ENCODE measurements at places on chromosomes 1 and 21. TPM values are rescaled to one million over a fixed set of nuclear protein-coding genes. Genes with fewer than 3 reads are reported as not detected.
A peak's percentile ranks its signal among the peaks of the same experiment; 100 is the strongest.

- DNase-seq, result no peak
Observed at GRCh38 chr1:227558732-227559262, 4.6 kb upstream of the ZNF678 start.

LMO4 gene
- 28.7 TPM for total RNA-seq

GRCh38 chr1:246579818-246580217, 13.6 kb downstream of the CNST start:
- no peak for DNase-seq

GRCh38 chr1:68745011-68745410, 248.1 kb upstream of the DEPDC1 start:
- no peak for DNase-seq

DNA sequence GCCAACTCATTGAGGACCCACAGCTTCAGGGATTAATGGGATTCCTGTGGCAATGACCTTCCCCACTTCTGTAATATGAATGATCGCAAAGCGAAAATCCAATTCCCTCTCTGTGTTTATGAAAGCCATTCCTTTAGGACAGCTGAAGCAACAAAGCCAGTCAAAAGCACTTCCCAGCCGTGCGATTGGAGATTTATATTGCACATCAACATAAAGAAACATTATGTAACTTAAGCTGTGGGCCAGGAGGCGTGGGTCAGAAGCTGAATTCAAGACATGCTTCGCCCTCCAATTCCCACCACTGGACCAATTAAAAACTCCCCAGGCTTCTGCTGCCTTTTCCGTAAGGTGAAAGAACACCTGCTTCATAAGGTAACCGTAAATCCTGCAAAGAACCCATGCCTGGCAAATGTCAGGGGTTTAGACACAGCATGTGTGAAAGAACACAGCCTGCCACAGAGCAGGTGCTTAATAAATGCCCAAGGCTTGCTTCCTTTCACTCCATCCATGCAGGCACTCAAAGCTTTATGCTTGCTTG, 138.9 kb upstream of the SOD1 start:
- DNase-seq, result no peak

- no peak for DNase-seq
Observed at GRCh38 chr1:47194311-47194710, 4.5 kb upstream of the PDZK1IP1 start.

KIF21B gene
- 0.63 TPM for total RNA-seq

SLC35F3 gene
- 9.4 TPM for total RNA-seq

DNA sequence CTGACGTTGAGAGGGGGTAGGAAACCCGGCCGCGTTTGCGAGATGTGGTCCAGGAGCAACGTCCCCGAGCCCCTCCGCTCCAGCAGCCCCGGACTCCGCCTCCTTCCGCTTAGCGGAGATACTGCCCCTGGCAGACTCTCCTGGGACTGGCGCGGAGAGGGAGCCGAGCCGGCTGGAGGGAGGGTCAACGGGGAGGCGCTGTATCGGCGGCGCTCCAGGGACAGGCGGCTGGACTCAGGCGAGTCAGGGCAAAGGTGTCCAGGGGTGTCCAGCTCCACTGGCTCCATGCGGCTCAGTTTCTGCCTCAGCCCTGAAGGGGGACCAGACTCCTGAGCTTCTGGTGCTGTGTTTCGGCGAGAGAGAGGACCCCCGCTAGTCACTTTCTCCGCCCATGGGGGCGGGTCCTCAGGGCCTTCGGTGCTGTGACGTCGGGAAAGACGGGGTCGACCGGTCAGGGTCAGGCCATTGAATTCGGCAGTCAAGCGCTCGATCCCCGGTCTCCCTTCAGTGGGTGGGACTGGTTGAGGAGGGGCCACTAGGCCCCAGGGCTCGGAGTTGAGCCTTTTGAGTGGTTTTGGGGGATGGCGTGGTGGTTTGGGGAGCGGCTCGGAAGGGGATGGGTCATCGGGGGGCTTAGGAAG, 2.8 kb upstream of the LIX1L start:
- DNase-seq, result no peak

GRCh38 chr1:3902111-3902511, 2.0 kb upstream of the C1orf174 start:
- DNase-seq, result no peak

DNA sequence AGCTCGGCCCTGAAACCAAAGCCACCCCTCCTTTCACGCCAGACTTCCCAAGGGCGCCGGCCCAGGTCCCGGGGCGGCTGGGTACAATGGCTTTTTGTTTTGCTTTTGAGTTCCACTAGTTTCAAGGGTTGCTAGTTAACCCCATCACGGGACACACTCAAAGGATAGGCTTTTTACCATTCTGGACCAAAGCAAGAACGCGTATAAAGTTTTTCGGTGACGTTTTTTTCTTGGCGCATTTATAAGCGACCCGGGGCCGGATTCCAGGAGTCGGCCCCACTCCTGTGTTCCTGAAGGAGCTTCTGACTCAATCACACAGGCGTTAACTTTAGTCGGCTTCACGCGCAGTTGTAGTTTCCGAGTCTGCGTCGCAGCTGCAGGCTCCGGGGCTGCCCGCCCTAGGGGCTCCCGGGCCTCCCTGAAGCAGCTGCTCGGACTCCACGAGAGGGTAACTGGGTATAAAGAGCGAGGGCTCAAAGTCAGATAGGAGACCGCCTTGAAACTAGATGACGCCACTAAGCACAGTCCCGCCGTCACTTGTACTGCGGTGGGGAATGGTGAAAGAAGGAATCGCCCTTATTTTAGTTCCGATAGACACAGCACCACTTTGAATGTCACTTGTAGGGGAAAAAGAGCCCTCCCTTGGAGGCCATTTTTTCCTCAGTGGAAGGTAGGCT, 707 bp upstream of the KLHL21 start:
- DNase-seq, result peak; percentile 68

- DNase-seq, result peak; percentile 99
Observed at GRCh38 chr1:23196627-23197328, 20.5 kb downstream of the HTR1D start.

DNA sequence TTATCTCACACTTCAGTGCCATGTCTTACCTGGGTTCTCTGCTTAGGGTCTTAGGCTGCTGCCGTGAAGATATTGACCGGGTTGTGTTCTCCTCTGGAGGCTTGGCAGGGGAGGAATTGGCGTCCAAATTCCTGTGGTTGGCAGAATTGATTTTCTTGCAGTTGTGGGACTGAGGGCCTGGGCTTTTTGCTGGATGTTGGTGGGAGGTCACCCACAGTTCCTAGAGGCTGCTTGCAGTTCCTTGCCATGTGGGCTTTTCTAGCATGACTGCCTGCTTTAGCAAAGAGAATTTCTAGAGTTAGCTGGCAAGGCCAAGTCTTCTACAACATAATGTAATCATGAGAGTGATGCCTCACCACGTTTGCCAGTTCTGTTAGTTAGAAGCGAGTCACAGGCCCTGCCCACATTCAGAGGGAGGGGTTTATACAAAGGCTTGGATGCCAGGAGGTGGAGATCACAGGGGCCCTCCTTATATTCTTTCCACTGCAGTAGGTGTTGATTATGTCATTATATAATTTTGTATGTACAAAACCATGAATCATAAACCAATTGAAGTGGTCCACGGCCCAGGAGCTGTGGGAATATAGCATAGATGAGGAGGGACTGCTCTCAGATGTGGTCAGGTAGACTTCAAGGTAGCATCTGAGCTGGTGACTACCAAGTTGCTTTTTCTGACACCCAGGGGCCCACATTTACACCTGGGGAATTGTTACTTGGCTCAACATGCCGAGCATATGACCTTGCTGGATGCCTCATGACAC, 6.6 kb downstream of the UBL4B start:
- DNase-seq, result peak; percentile 23

DNA sequence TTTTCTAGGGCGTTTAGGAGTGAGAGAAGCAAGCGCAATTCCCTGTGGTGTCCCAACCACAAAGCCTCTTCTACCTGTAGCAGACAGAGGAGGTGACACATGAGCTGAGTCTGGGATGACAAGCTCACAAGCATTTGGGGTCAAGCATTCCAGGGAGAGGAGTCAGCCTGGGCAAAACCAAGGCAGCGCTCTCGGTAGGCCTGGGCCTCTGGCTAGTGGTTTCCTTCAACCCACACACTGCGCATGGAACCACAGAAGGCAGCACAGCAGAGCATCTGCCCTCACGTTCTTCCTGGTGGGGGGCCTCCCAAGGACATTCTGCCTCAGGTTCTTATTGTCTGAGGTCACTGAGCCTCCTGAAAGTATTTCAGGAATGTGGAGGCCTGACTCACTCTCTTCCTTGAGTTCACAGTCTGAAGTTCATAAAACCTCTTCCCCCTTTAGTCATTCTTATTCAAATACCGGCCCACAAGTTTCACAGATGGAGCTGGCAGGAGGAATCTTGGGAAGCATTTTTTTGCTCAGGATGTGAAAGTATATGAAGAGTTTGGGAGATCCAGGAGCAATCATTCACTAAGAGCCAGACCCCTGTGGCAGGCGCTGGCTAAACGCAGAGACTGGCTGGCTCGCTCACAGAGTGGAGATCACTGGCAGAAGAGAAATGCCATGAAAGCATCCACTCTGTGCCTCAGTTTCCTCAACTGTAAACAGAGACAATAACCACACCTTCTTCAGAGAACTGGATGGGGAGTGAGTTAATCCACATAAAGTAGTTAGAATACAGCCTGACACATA, 26.8 kb downstream of the CCN1 start:
- DNase-seq, result peak; percentile 100

- no peak for DNase-seq
Observed at GRCh38 chr21:34593954-34594531, 20.9 kb downstream of the RCAN1 start.

ABCG1 gene
- 2.3 TPM for total RNA-seq

MTARC1 gene
- total RNA-seq, result 2.1 TPM

DNA sequence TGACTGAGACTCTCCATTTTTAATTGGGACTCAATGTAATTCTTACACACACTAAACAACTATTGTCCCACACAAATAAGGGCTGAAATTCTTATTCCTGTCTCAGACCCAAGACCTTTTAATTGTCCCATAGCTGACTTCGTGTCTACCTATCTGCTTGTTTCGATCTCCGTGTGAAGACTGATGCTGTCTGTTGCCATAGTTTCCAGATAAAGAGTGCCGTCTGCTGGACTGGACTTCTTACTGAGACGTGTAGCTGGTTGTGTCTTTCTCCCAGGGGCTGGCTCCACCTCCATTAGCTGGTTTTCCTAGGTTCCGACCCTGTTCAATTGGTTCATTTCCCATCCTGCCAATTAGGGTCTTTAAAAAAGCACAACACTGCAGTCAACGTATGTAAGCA, 235.3 kb upstream of the PLXNA2 start:
- no peak for DNase-seq

DNA sequence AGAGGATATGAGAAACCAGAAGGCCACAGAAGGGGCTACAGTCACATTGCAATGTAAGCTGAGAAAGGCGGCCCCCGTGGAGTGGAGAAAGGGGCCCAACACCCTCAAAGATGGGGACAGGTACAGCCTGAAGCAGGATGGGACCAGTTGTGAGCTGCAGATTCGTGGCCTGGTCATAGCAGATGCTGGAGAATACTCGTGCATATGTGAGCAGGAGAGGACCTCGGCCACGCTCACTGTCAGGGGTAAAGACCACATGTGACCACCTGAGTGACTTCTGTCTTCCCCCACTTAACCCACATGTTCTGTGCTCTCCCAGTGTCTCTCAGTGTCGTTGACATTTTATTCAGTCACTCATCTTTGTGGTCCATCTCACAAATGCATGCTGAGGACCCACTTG, 92.1 kb downstream of the OBSCN start:
- no peak for DNase-seq

C1orf74 gene
- total RNA-seq, result 12.3 TPM

SLFNL1 gene
- total RNA-seq, result 0.03 TPM

TOR1AIP1 gene
- 46.5 TPM for total RNA-seq

- no peak for DNase-seq
Observed at GRCh38 chr21:44507673-44508425, 32.1 kb downstream of the KRTAP10-1 start.

TLR5 gene
- total RNA-seq, result 0.32 TPM

BATF3 gene
- total RNA-seq, result 0.35 TPM

All from foreskin keratinocyte (primary cell).